ENCODE measurements at places on chromosomes 1 and 21.
A peak's percentile ranks its signal among the peaks of the same experiment; 100 is the strongest.

DNA sequence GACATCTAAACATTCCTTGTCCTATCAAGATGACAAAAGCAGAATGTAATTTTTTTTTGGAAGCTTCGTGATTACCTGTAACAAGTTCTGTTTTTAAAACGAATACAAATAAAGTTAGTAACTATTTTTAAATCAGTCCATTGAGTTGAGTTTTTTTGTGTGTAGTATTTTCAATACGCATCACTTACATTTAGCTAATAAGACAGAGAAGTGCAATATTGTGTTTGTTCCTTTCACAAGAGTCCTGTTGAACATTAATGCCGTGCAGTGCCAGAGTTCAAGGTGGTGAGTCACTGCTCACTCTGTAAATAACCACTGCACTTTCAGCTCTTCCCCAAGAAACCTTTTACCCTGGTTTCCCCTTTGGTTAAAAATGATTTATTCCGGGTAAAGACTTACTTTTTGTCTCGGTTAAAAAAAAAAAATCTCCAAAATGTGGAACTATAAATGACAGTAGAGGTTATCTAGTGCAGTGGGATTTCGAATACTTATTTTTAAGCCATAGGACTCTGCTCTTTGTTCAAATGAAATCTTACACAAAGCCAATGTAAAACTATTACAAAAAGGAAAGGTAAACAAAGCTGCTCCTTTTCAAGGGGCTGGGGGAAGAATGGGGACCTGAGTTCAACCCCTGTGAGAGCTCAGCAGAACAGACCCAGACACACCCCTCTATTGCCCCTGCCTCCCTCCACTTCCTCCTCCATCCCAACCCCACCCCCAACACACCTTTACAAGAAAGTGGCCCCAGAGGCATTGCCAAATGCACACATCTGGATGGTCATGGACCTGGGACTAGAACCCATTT lies 14.8 kb upstream of the NCMAP start:
- peak; percentile 48 for DNase-seq

- DNase-seq = peak; percentile 95
Observed at GRCh38 chr21:27648560-27648959, 681.7 kb upstream of the ADAMTS5 start.

GRCh38 chr1:17265162-17265561 lies 16.3 kb downstream of the PADI3 start:
- no peak for DNase-seq

- DNase-seq = no peak
Observed at GRCh38 chr21:34595457-34595856, 19.5 kb downstream of the RCAN1 start.

- DNase-seq = peak; percentile 85
Observed at GRCh38 chr1:109369167-109369746, 28.5 kb downstream of the SORT1 start.

DNA sequence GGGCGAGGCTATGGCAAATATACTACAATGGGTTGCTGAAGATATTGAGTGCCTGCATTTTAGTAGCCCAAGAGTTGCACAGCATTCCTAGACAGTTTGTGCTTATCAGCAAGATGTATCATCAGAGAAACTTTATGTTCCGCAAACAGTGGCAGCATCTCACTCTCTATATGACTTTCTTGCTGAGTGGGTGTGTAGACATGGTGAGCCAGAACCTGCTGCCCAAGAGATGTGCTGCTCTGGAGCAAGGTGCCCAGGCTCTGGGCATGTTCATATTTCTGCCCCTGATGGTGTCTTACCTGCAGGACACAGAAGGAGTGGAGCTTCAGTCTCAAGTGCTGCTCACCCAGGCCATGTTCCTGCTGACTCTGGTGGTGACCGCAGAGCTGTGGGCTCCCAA lies 8.2 kb upstream of the RGSL1 start:
- DNase-seq = no peak

DNA sequence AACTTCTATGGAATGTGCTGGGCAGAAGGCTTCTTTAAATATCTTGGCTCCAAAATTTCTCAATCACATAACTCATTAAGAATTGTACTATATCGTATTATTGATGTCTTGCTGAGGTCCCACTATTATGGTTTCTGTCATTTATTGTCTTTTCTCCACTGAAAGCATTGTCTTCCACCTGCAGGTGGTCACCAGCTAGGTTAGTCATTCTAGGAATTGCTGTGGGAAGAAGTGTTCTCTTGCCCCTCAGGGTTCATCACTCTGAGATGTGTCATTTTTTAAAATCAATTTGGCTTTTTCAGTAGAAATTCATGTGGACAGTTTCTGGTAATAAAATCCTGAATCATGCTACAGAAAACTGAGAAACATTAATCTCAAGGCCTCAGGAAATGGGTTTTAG lies 66.1 kb downstream of the NCAM2 start:
- DNase-seq = no peak

DNA sequence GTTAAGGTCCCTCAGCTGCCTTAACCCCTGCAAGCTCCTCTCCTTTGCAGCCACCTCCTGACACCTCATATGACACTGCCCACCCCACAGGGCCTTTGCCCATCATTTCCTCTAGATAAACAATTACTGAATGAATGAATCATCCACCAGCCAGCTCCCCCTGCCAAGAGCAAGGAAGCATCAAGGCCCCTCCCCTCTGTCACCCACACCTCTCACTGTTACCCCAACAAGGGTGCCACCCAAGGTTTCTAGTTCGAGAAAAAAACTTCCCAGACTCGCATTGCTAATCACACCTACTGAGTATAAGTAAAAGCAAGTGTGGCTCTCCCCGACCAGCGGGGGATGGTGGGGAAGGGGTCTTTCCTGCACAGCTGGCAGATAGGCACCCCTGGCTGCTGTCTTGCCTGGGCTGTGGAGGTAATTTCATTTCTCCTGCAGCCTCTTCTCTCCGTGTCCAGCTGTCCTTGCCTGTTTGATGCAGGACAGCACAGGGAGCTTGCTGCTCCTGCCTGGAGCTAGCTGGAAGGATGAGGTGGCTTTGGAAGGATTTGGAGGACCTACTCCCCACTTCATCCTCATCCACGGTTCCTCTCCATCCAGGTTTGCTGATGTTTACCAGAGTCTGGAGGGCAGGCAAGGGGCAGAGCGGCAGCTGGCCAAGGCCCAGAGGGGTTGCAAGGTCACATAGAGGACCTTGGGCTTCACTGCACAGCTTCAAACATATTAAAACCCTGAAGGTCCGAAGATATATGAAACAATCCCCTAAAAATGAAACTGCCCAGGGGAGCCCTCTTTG lies 33.1 kb upstream of the LBR start:
- DNase-seq = peak; percentile 46

DNA sequence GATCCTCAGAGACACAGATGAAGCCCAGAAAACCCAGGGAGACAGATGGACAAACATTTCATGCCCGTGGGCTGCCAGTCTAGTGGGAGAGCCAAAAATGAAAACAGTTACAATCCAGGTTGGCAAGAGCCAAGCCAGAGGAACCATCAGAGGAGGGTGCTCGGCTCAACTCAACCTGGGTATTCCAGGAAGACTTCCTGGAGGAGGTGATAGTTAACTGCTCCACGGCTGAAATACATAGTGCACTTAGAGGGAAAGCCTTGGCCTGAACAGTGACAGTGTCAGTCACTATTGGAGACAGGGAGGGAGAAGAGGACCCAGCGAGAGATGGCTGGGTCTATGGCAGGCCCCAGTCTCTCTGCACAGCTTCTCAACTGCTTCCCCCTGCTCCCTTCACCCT lies 1.9 kb downstream of the ARHGEF19 start:
- DNase-seq = no peak

- DNase-seq = no peak
Observed at GRCh38 chr21:33217138-33217520, 12.6 kb upstream of the IFNAR2 start.

DNA sequence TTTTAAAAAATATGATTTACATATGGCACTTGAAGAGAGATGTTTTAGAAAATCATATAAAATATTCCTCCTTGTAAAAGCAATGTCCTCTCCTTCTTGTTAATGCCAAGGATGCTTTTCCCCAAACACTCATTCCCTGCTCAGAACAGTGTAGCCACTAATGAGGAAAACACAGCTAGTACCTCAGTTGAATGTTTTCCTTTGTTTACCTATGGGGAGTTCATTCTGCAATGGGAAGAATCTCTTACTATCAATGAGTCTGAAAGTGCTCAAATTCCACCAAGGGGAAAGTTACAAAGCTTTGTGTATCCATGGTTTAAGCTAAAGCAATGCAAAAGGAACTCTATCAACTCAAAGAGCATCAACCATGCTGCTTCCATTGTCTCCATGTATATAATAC lies 221.9 kb upstream of the ADGRL2 start:
- DNase-seq = no peak

DNA sequence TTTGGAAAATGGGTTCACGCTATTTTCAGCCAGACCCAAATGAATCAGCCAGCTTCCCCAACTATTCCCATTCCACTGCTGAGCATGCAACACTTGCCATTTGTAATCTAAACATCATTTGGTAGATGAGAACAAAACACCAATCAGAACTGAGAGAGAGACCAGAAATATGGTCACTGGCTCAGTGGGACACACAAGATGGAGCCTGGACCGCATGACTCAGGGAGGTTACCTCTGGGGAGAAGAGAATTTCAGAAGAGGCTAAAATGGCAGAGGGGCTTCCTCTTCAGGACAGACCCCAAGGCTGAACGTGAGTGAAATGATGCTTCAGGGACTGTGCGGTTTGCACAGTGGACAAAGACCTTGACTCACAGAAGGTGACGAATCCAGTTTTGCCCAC lies 126.6 kb downstream of the URB2 start:
- DNase-seq = no peak

DNA sequence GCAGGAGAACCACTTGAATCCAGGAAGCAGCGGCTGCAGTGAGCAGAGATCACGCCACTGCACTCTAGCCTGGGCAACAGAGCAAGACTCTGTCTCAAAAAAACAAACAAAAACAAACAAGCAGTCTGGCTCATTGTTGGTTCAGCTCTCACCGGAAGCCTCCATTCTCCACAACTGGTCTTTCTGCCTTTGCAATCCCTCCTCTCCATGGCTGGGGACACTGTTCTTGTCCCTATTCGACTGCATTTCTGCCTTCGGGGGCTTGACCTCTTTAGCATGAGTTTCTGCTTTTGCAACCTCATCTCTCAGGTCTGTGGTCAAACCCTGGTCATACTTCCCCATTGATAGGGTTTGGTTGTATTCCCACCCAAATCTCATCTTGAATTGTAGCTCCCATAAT lies 216.3 kb upstream of the NR5A2 start:
- DNase-seq = no peak

DNA sequence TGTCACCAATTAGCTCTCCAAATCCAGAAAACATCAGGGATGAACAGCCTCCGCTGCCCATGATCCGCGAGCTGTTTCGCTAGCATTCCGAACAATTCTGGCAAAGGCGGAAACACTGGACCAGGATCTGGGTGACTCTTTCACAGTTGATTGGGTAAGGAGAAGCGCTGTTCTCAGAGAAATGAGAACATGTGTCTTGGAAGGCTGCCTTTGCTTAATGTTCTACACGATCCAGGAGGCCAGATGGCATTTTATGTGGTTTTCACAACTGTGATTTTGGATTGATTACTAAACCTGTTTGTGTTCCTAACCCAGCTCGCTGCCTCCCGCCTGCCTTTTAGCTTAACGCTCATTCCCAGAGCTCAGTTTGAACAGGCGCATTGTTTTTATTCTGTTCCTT lies 144.0 kb downstream of the KIF26B start:
- DNase-seq = no peak

DNA sequence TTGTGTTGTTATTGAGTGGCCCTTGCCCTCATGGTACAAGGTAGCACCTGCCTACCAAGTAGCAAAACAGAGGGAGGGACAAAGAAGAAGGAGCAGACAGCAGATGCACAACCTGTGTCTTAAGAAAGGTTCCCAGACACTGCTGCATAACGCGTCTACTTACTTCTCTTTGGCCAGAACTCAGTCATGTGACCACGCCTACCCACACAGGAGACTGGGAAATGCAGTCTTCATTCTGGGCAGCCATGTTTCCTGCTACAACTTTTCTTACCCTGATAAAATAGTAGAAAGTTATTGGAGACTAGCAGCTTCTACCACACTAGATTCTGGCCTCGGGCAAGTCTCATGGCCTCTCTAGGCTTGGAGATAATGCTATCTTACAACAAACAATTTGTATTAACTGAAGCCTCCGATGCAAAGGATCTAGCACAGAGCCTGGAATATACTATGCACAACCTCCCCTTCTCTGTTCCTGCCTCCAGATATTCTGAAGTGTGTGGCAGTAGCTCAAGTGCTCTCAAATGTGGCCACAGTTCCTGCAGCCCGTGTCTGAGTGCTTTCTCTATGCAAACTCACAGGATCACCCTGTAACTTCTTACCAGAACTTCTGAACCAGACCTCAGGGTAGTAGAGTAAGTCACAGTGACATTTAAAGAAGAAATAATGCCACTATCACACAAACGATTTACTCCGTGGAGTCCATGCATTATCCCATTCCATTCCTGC lies 34.1 kb upstream of the BTG2 start:
- DNase-seq = peak; percentile 67

GRCh38 chr1:117312453-117313138 lies 54.7 kb upstream of the MAN1A2 start:
- peak; percentile 44 for DNase-seq

GRCh38 chr1:53580009-53580400 lies 120.8 kb downstream of the DMRTB1 start:
- DNase-seq = no peak

GRCh38 chr1:39789571-39790110 lies 976 bp upstream of the BMP8B start:
- no peak for DNase-seq

DNA sequence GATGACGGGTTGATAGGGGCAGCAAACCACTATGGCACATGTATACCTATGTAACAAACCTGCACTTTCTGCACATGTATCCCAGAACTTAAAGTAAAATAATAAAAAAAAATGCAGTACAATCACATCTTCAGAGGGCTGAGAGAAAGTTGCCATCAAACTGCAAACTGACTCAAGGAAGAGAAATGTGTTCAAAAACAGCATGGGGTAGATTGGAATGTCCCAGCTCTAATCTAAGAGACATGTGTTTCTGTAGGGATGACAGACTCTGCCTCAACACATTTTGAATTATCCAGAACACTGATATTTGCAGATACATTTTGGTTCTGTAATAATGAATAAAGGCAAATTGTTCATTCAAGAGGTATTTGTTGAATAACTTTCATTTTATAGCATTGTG lies 171.2 kb upstream of the RUNX1 start:
- peak; percentile 87 for DNase-seq

DNA sequence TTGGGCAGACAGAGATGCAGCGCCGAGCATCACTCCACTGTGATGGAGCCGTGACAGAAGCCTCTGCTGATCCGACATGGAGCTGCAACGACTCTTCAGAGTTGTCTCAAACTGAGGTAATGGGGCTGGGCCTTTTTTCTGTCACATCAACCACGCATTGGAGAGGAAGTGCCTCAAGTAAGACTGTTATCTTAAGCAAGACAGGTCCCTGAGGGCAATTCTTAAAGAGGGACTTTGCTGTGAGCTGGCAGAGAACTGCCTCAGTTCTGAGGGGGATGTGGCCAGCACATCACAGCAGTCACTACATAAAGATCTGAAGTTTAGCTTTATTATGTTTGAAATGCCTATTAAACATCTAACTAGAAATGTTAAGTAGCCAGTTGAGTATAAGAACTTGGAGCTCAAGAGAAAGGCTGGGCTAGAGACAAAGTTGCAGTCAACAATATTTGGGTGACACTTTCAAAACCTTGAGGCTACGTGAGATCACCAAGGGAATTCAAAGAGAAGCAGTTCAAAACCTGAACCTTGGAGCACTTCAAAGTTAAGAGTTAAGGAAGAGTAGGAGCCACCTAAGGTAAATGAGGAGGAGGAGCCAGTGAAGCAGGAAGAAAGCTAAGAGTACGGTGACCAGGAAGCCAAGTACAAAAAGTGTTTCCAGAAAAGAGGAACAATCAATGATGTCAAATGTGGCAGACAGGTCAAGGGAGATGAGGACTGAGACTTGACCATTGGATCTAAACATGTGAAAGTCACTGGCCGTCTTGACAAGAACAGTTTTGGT lies 54.2 kb upstream of the BCL9 start:
- no peak for DNase-seq
